ENCODE measurements at places on chromosomes 16 and 17. TPM values are rescaled to one million over a fixed set of nuclear protein-coding genes. Genes with fewer than 3 reads are reported as not detected.

DNA sequence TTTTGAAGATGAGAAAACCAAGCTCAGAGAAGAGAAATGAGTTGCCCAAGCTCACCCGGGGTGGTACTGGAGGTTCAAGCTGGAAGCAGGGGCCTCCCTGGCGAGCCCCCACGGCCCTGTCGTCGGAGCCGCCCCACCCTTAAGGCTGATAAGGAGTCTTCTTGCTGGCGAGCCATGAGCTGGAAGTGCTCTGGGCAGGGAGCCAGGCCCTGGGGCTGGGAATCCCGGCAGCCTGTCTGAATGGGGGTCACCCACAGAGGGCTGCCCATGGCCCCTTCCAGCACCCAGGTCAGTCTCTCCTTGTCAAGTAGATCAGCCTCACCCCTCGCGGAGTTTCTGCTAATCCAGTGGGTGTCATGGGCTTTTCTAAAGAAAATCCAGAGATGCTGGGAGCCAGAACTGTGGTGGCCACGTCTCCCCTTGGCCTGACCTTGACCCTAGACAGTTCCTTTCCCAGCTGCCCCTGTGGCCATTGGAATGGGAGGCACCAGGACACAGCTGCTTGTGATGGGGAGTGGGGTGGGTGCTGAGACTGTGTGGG, 1.2 kb upstream of the P2RX1 start:
- no peaks in the 10 kb centered on the region for H3K36me3 ChIP-seq
- no peak overlapping the region for H3K27ac ChIP-seq
- no peak for DNase-seq
- no peak overlapping the region for H3K4me3 ChIP-seq
- peaks cover 29% of the 10 kb centered on the region for H3K4me1 ChIP-seq

- H3K27me3 ChIP-seq = peaks cover 5% of the 10 kb centered on the region
- peaks cover 16% of the 10 kb centered on the region for H3K4me1 ChIP-seq
- H3K27ac ChIP-seq = no peak overlapping the region
- no peak overlapping the region for H3K4me3 ChIP-seq
- DNase-seq = no peak
- no peaks in the 10 kb centered on the region for H3K36me3 ChIP-seq
Measured at GRCh38 chr17:30345089-30345433, 11.2 kb upstream of the TMIGD1 start.

- no peak overlapping the region for H3K27ac ChIP-seq
- H3K27me3 ChIP-seq = peaks cover 7% of the 10 kb centered on the region
- DNase-seq = no peak
Measured at GRCh38 chr16:47045023-47045422, 71.5 kb upstream of the DNAJA2 start.

DNA sequence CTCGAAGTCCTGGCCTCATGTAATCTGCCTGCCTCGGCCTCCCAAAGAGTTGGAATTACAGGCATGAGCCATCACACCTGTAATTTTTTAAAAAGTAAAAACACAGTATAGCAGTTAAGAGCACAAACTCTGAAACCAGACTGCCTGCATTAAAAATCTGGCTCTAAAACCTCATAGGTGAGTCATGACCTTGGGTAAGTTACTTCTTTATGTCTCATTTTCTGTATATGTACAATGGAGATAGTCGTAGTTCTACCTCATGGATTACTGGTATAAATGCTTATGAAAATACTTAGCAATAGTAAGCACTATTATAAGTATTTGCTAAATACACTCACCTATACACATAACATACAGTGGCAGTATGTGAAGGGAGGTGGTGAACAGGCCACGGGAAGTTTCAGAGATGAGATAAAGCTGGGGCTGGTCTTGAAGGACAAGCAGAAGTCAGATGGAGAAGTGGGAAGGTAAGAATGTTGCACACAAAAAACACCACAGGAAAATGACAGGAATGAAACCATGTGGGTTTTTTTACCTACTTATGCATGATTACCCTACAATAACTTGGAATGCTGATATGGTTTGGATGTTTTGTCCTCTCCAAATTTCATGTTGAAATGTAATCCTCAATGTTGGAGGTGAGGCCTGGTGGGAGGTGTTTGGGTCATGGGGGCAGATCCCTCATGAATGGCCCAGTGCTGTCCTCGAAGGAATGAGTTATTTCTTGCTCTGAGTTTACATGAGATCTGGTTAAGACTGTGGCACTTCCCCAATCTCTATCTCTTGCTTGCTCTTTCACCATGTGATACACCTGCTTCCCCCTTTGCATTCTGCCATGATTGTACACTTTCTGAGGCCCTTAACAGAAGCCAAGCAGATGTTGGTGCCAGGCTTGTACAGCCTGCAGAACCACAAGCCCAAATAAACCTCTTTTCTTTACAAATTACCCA, 33.9 kb downstream of the ZNF652 start:
- peaks cover 52% of the 10 kb centered on the region for H3K4me1 ChIP-seq
- no peak overlapping the region for H3K4me3 ChIP-seq
- peaks cover 18% of the 10 kb centered on the region for H3K36me3 ChIP-seq

GRCh38 chr17:79989106-79989835, 46.4 kb downstream of the TBC1D16 start:
- DNase-seq = no peak
- H3K27me3 ChIP-seq = peaks cover 18% of the 10 kb centered on the region
- H3K27ac ChIP-seq = no peak overlapping the region
- peaks cover 21% of the 10 kb centered on the region for H3K4me1 ChIP-seq
- H3K4me3 ChIP-seq = no peak overlapping the region
- no peaks in the 10 kb centered on the region for H3K36me3 ChIP-seq

- peaks cover 17% of the 10 kb centered on the region for H3K36me3 ChIP-seq
- H3K27ac ChIP-seq = peak overlapping the region; percentile 89
- peak; percentile 74 for DNase-seq
Measured at GRCh38 chr17:78381601-78382232, 3.3 kb downstream of the PGS1 start.

GRCh38 chr16:10601444-10602408, 21.3 kb upstream of the EMP2 start:
- no peaks in the 10 kb centered on the region for H3K36me3 ChIP-seq
- no peak for DNase-seq
- no peak overlapping the region for H3K4me3 ChIP-seq
- no peak overlapping the region for H3K27ac ChIP-seq

GRCh38 chr17:70520956-70521355, 351.6 kb downstream of the KCNJ2 start:
- no peak overlapping the region for H3K27ac ChIP-seq
- H3K27me3 ChIP-seq = no peaks in the 10 kb centered on the region
- H3K4me3 ChIP-seq = no peak overlapping the region

GRCh38 chr17:40909755-40910154, 24.7 kb upstream of the KRT20 start:
- no peaks in the 10 kb centered on the region for H3K4me1 ChIP-seq
- no peak overlapping the region for H3K4me3 ChIP-seq
- no peak overlapping the region for H3K27ac ChIP-seq
- peaks cover 49% of the 10 kb centered on the region for H3K27me3 ChIP-seq
- H3K36me3 ChIP-seq = no peaks in the 10 kb centered on the region

DNA sequence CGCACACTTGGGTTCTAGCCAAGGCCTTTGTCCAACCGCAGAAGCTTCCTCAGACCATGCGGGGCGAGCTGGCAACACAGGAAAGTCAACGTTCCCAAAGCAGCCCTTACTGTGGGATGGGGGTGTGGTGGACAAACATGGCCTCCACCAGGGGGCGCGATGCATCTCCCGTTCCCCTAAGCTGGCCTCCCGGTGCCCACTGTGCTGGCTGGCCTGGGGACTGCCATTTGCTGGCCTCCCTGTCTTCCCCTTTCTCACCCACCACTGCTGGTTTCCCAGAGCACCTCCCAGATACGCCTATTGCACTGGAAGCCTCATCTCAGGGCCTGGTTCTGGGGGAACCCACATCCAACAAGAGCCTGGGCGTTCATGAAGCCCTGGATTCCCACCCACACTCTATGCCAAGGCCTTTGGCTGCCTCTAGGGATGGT, 145.3 kb downstream of the IRF8 start:
- H3K4me1 ChIP-seq = peaks cover 13% of the 10 kb centered on the region
- no peak overlapping the region for H3K27ac ChIP-seq
- no peaks in the 10 kb centered on the region for H3K36me3 ChIP-seq
- H3K27me3 ChIP-seq = peaks cover 39% of the 10 kb centered on the region

GRCh38 chr16:78194948-78195347, 95.5 kb downstream of the WWOX start:
- H3K4me1 ChIP-seq = no peaks in the 10 kb centered on the region
- H3K27ac ChIP-seq = no peak overlapping the region
- no peak overlapping the region for H3K4me3 ChIP-seq
- no peaks in the 10 kb centered on the region for H3K27me3 ChIP-seq

DNASE1L2 gene
- total RNA-seq = 2.0 TPM

NR1D1 gene
- 3.3 TPM for total RNA-seq

SHISA6 gene
- total RNA-seq = not detected

MT1H gene
- total RNA-seq = not detected

SLC13A2 gene
- not detected for total RNA-seq
